ENCODE measurements at places on chromosomes 2 and 18. TPM values are rescaled to one million over a fixed set of nuclear protein-coding genes. Genes with fewer than 3 reads are reported as not detected.

The TTC27 gene
- total RNA-seq, result 15.6 TPM

The GKN1 gene
- total RNA-seq, result not detected

- no peak for DNase-seq
These were observed 2.3 kb upstream of the ZNF396 start for GRCh38 chr18:35379421-35379820.

DNA sequence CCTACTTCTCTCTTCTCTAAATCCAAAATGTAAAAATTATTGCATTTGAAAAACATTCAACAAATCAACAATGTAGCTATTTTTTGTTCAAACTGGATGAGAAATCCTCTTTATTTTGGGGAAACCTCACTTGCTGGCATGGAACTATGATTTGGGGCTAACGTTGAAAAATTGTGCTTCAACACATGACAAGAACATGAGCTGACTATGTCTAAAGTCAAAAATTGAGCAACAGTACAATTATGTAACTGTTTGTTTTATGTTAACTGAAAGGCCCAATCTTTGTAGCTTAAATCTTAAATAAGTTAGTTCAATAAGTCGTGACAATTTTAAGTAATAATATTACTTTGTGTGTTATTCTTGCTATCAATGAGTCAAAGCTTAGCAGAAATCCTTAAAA lies 67.3 kb downstream of the TMEFF2 start:
- DNase-seq, result no peak

GRCh38 chr2:28155627-28156026 lies 237.0 kb upstream of the FOSL2 start:
- DNase-seq, result no peak

The NCKAP5 gene
- total RNA-seq, result 0.46 TPM

- DNase-seq, result no peak
These were observed 43.4 kb downstream of the MBP start for GRCh38 chr18:77088963-77089722.

The COLEC11 gene
- not detected for total RNA-seq

DNA sequence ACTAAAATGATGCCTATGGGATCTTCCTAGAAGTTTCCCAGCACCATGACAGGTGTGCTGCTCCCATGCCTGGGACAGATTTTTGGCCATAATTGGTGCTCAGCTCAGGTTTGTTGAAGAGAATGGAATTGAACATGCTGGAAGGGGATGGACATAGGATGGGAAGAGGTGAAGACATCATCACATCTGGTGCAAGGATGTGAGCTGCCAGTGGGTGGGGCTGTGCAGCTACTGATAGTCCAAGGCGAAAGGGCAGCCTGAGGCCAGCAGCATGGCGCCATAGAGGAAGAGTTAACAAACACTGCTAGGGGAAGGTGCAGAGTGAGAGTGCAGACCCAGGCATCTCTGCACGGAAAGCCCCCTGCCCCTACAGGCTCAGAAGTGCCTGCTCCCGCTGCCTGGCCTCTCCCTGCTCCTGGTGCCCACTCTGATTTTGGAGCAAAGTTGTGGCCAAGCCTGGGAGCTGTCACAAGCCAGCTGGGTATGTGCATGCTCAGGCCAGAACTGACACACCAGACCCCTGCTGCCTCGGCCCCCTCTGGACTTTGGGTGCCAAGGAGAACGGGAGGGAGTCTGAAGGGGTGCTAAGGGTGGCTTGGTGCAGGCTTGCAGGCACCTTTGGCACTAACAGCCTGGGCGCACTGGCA lies 178.6 kb downstream of the ZBTB7C start:
- no peak for DNase-seq

- peak; percentile 87 for DNase-seq
These were observed 136.3 kb upstream of the SLC39A10 start for GRCh38 chr2:195520671-195521155.

DNA sequence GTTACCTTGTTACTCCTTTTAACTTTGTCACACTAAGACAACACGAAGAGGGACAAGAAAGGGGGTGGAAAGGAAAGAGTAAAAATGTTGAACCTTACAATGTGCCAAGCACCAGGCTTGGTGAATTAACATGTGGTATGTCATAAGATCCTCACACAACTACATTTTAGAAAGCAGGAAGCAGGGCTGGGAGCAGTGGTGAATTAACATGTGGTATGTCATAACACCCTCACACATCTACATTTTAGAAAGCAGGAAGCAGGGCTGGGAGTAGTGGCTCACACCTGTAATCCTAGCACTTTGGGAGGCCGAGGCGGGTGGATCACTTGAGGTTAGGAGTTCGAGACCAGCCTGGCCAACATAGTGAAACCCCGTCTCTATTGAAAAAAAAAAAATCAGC lies 159.3 kb upstream of the CHAC2 start:
- DNase-seq, result no peak

The ZNF142 gene
- total RNA-seq, result 33.4 TPM

DNA sequence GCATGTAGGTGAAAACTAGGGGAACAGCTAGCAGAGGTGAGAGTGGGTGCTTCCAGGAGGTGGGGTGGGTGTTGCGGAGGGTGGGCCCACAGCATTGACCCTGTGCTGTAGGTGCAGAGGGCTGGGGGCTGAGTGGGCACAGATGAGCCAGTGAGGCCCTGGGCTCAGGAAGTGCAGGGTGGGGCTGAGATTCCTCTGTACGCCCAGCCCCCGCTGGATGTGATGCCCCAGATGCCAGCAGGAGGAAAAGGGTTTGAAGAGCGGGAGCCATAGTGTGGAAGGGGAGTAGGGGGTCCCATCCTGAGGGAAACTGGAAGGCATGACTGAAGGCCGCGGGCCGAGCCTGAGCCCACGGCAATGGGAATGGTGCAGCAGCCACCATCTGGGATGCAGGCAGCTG lies 14.1 kb upstream of the OTOS start:
- DNase-seq, result no peak

The TRPM8 gene
- not detected for total RNA-seq

DNA sequence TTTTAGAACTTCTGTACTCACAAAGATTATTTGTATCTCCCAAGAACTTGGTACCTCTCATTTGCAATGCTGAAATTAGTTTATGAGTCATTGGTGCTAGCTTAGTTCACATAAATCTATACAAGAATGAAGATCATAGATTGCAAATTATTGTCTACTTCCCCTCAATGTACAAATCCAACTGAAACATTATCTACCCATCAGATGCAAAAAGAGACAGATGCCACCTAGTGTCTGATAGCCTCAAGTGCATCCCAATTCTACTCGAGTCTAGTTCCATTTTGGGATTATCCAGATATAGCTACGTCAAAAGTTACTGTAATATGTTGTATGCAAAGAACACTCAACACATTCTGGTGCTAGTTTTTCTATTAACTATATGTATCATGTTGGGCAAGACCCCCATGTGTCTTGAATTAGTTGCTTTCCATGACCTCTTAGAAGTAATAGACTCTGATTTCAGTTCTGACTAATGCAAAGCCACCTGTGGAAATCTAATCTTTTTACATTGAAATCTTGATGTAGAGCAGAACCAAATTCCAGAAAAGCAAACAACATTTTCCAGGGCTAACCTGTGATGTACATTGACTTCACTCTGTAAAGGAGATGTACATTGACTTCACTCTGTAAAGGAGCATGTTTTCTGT lies 210.0 kb downstream of the RBM43 start:
- DNase-seq, result no peak

The NIFK gene
- 41.0 TPM for total RNA-seq

The IL1RL1 gene
- not detected for total RNA-seq

The VIL1 gene
- total RNA-seq, result 0.57 TPM

The RIT2 gene
- not detected for total RNA-seq

The ELOA2 gene
- total RNA-seq, result not detected

The AGXT gene
- total RNA-seq, result not detected

The SEMA4F gene
- total RNA-seq, result 12.1 TPM

GRCh38 chr18:39274535-39274934 lies 1708.9 kb upstream of the CELF4 start:
- DNase-seq, result no peak

The CCDC88A gene
- total RNA-seq, result 49.2 TPM

DNA sequence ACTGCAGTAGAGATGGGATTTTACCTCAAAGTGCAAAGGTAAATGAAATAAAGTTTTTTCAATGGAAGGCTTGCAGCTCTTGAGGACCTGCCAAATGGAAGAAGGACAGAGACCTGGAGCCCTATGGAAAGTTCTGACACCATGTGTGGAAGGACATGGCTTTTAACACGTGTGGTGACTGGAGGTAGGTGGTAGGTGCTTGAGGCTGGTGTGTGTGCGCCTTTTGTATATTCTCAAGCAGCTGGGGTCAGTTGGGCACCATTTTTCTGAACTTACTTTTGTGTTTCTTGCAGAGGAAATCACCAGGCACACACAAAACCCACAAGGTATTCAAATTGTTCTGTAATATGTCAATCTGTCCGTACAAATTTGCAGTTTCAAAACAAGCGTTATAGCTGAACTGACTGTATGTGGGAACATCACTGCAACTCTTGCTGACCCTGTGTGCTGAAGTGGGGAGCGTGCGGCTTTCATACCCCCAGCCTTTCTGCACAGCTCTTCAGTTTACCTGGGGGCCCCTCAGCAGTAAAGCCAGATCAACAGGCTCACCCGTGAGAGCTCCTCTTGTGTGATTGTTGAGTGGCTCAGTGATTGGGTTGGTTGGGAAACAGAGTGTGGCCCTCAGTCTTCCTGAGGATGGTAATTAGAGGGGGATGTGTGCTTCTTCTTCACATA lies 363 bp downstream of the GREB1 start:
- peak; percentile 44 for DNase-seq

DNA sequence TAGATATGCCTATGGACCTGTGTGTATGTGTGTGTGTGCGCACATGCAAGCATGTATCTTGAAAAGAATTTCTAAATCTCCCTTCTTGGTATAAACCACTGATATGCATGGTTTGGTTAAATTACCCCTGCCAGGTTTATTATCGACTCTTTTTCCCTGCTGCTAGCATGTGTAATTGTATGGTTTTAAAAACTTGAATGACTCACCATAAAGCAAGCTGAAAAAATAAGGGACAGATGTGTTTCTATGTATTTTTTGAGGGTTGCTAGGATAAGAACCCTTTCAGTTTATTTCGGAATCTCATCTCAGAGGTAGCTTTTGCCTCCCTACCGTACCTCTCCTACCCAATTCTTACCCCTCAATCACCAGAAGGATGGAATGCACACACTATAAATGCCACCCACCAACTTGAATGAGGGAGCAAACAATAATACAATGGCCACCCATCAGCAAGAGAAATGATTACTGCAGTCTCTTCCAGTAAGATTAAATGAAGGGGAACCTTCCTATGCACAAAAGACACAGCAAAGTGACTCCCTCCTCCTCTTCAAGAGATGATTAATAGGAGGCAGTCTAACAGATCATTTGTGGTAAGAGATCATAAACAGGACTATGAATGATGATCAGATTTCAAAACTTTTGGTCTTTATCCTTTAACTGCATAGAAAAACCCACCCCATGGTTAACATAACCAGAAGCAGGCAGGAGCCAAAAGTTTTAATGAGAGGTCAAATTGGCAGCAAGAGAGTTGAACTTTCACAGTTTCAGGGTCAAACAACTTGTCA lies 357.2 kb downstream of the SATB2 start:
- no peak for DNase-seq

The C1QL2 gene
- total RNA-seq, result not detected

The SKA1 gene
- total RNA-seq, result 4.0 TPM

The MEP1B gene
- total RNA-seq, result not detected

DNA sequence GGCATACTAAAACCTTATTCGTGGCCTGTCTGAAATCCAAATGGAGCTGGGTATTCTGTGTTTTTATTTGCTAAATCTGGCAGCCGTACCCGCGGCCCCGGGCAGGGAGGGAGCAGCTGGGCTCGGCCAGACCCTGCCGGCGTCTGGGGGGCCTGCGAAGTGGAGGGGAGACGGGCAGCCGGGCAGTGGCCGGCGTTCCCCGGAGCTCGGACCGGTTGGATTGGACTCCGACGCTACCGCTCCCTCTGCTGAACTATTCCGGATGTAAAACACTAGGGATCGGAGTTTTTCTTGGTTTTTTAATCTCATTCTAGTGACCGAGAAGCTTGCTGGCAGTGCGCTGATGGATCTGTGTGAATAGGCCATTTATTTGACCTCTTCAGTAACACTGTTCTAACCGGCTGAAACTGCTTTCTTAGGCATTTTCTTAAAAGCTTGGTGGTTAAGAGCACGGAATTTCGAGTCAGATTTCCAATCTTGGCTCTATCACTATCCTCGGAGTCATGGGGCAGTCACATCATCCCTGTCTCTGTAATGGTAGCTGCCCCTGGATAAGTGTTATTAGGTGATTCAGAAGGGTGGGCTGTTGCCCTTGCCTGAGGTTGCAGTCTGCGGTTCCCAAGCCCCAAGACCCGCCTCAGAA lies 694 bp downstream of the UNC50 start:
- DNase-seq, result no peak

- no peak for DNase-seq
These were observed 7.0 kb downstream of the INHBB start for GRCh38 chr2:120352696-120353590.

The LANCL1 gene
- total RNA-seq, result 65.2 TPM

- DNase-seq, result peak; percentile 64
These were observed 73.9 kb upstream of the UXS1 start for GRCh38 chr2:106267997-106268396.

DNA sequence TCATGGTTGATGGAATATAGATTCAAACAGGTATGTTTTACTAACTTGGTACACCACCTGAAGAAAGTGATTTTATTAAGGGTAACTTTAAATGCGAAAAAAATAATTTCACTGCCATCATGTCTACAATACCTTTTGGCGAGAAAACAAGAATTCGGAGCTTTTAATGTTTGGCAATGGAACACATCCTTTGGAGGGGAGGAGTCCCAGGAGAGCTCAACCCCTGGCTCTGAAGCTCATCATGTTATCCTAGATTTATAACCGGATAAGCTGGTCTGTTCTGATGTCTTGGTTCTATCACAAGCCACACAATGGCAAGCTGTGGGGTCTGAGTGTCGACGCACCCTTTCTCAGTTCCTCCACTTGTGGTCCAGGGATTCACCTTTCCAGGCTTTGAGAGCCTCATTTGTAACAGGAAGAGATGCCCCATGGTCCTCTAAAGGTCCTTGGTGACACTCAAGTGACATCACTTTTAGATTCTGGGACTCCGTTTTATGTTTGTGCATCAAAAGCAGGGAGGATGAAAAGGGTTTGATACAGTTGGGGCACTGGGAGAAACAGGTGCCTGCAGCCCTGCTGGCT lies 172.7 kb downstream of the BCL2 start:
- DNase-seq, result no peak

GRCh38 chr2:190656301-190656700 lies 7.4 kb downstream of the NAB1 start:
- no peak for DNase-seq

The LIMS3 gene
- total RNA-seq, result 3.1 TPM

GRCh38 chr2:44981714-44982108 lies 27.5 kb downstream of the SIX2 start:
- DNase-seq, result peak; percentile 92

- DNase-seq, result no peak
These were observed 70.4 kb downstream of the APLF start for GRCh38 chr2:68537809-68538208.

GRCh38 chr2:67008155-67008554 lies 389.0 kb upstream of the ETAA1 start:
- no peak for DNase-seq

- DNase-seq, result no peak
These were observed 61.1 kb downstream of the MEIS1 start for GRCh38 chr2:66495788-66496640.

Measured in osteocyte (in vitro differentiated cells).